ENCODE measurements at places on chromosomes 12 and 14. TPM values are rescaled to one million over a fixed set of nuclear protein-coding genes. Genes with fewer than 3 reads are reported as not detected.

The SDSL gene
- 3.3 TPM for total RNA-seq

The SDS gene
- total RNA-seq, result not detected

The ERGIC2 gene
- total RNA-seq, result 55.3 TPM

The BBOF1 gene
- total RNA-seq, result 2.7 TPM

The C14orf180 gene
- not detected for total RNA-seq

The HOXC12 gene
- not detected for total RNA-seq

The NXPH4 gene
- 0.71 TPM for total RNA-seq

The KRT74 gene
- not detected for total RNA-seq

The EIF2S3B gene
- 0.96 TPM for total RNA-seq

- H3K4me3 ChIP-seq, result no peak overlapping the region
- no peaks in the 10 kb centered on the region for H3K36me3 ChIP-seq
- no peak overlapping the region for H3K27ac ChIP-seq
- no peak for DNase-seq
- no peaks in the 10 kb centered on the region for H3K27me3 ChIP-seq
- H3K4me1 ChIP-seq, result peaks cover 18% of the 10 kb centered on the region
These were observed 11.1 kb downstream of the DCN start for GRCh38 chr12:91171476-91171875.

- H3K4me3 ChIP-seq, result no peak overlapping the region
- H3K27ac ChIP-seq, result no peak overlapping the region
- no peak for DNase-seq
These were observed 116.8 kb downstream of the DAAM1 start for GRCh38 chr14:59305231-59305630.

GRCh38 chr12:30961030-30961429 is 34.5 kb downstream of the TSPAN11 start:
- H3K27ac ChIP-seq, result no peak overlapping the region
- no peaks in the 10 kb centered on the region for H3K4me1 ChIP-seq
- H3K36me3 ChIP-seq, result no peaks in the 10 kb centered on the region
- no peak for DNase-seq
- no peaks in the 10 kb centered on the region for H3K27me3 ChIP-seq

DNA sequence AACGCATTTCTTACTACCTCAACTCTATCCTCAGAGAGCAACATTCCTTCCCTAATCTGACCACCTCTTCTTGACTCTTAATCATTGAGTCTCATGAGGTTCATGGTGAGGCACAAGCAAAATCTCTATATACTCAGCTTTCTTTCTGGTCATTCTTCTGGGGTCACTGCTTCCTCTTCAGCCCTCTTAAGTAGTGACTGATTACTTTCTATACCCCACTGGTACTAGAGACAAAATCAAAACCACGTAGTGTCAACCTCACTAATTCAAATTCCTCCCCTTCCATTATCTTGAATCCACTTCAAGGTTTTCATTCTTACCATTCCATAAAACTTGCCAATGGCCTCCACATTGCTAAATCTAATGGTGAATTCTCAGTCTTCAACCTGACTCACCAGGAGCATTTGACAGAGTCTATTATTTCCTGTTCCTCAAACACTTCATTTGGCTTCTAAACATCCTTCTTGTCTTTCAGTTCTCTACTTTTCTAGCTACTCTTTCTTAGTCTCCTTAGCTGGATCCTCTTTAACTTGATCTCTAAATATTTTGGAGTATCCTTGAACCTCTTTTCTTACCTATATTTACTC is 6.8 kb downstream of the WDHD1 start:
- H3K36me3 ChIP-seq, result peaks cover 17% of the 10 kb centered on the region
- H3K4me3 ChIP-seq, result no peak overlapping the region
- no peaks in the 10 kb centered on the region for H3K27me3 ChIP-seq
- H3K27ac ChIP-seq, result no peak overlapping the region
- no peak for DNase-seq
- peaks cover 10% of the 10 kb centered on the region for H3K4me1 ChIP-seq

GRCh38 chr12:22340143-22340542 is 5.6 kb upstream of the ST8SIA1 start:
- H3K4me3 ChIP-seq, result no peak overlapping the region
- H3K4me1 ChIP-seq, result peaks cover 10% of the 10 kb centered on the region
- peaks cover 11% of the 10 kb centered on the region for H3K36me3 ChIP-seq
- no peak overlapping the region for H3K27ac ChIP-seq
- no peak for DNase-seq

- no peak overlapping the region for H3K27ac ChIP-seq
- no peak for DNase-seq
- no peaks in the 10 kb centered on the region for H3K27me3 ChIP-seq
- H3K4me3 ChIP-seq, result no peak overlapping the region
These were observed 76.0 kb downstream of the PTHLH start for GRCh38 chr12:27896419-27896990.

DNA sequence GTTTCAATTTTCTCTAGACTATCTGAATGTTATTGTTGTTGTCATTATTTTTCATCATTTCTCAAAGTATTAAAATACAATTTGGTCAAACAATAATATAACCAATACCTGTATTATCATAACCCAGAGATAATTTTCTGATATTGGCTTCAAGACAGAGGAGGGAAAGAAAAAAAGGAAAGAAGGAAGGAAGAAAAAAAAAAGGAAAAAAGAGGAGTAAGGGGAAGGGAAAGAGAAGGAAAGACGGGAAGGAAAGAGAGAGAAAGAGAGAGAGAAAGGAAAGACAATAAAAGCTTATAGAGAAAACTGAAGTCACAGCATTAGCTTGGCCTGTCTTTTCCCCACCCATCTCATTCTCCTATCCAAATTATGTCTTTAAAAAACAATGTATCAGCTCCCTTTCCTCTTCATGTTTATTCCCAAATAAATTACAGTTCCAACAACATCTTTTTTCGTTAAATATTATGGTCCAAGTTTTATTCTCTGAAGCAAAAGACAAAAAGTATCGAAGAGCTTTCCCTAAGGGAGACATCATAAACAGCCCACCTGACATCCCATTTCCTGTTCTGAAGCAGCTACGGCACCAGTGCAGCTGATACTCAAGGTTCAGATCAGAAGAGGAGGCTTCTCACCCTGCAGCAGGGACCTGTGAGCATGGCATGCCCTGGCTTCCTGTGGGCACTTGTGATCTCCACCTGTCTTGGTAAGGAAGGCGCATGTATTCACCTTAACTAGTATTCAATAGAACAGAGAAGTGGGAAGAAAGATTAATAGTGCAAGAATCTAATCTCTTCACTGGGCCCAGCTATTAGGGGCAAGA is 308.3 kb downstream of the DAD1 start:
- no peaks in the 10 kb centered on the region for H3K36me3 ChIP-seq
- no peaks in the 10 kb centered on the region for H3K4me1 ChIP-seq
- peaks cover 5% of the 10 kb centered on the region for H3K27me3 ChIP-seq
- H3K27ac ChIP-seq, result no peak overlapping the region
- H3K4me3 ChIP-seq, result no peak overlapping the region

DNA sequence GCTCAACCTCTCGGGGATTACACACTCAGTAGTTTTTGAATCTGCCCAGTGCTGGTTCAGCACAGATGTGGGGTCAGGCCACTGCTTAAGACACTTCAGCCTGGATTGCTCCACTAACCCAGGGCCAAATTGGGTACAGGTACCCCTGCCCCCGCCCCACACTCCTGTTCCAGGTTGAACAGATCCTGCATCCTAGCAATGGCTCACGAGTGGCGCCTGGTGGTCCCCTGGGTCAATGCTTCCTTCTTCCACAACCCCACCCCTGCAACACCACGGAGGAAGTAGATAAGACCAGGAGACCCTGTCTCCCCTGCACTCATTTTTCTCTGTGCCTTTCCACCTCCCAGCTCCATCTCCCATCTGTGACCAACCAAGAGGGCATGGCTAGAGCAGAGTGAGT is 108.4 kb downstream of the ESRRB start:
- no peaks in the 10 kb centered on the region for H3K27me3 ChIP-seq
- peaks cover 25% of the 10 kb centered on the region for H3K4me1 ChIP-seq
- DNase-seq, result no peak
- H3K4me3 ChIP-seq, result no peak overlapping the region
- no peak overlapping the region for H3K27ac ChIP-seq

GRCh38 chr12:32754111-32754510 is 1.6 kb downstream of the YARS2 start:
- H3K36me3 ChIP-seq, result peaks cover 3% of the 10 kb centered on the region
- H3K27me3 ChIP-seq, result no peaks in the 10 kb centered on the region
- no peak for DNase-seq
- peaks cover 19% of the 10 kb centered on the region for H3K4me1 ChIP-seq
- no peak overlapping the region for H3K27ac ChIP-seq

DNA sequence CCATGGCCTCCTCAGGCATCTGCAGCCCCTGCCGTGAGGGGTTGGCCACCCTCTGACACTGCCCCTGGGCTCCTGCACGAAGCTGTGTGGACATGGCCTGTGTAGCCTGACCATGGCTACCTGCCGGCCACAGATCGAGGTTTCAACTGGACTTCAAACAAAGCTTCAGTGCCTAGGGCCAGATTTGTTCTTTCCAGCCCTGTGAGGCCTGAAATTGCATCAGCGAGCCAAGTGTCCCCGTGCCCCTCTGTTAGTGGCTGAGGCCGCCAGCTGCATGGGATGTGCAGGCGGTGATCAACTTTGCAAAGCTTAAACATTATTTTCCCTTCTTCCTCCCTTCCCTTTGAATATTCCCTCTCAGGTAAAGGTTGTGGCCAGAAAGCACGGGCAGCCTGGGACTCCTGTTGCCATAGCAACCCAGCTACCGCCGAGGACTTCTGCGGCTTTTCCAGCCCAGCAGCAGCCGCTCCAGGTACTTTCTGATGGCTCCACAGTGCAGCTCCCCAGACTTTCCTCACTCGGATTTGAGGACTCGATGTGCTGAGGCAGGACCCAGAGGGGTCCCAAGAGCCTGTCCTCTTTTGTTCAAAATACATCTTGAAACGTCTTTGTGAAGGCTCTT is 35.8 kb downstream of the DDX51 start:
- peaks cover 4% of the 10 kb centered on the region for H3K36me3 ChIP-seq
- H3K27me3 ChIP-seq, result no peaks in the 10 kb centered on the region
- H3K4me1 ChIP-seq, result peaks cover 8% of the 10 kb centered on the region
- H3K27ac ChIP-seq, result no peak overlapping the region
- DNase-seq, result no peak
- H3K4me3 ChIP-seq, result no peak overlapping the region

DNA sequence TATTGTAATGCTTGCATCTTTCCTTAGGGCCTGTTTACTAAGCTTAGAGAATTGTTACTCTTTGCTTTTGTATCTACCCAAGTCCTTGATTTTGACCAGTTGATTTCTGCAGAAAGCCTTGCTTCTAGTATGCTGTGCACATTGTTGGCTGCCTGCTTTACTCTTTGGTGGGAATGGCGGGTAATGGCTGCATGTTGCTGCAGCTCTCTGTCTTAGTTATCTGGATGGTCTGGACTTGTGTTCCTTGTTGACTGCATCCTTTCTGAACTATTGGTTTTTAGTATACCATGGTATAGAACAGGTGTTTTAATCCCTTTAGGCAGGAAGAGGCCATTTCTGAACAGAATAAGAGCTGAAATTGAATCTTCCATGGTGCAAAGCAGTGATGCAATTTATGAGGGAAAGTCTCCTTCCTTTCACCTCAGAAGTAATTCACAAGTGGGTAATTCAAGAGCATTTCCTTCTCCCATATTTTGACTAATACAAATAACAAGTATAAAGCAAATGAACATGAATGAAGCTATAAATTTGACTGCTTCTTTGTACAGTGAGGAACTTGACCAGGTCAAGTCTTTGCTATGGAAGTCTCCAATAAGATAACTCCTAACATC is 466.4 kb downstream of the NPAS3 start:
- no peaks in the 10 kb centered on the region for H3K27me3 ChIP-seq
- peaks cover 4% of the 10 kb centered on the region for H3K4me1 ChIP-seq
- no peak overlapping the region for H3K27ac ChIP-seq
- DNase-seq, result peak; percentile 2

DNA sequence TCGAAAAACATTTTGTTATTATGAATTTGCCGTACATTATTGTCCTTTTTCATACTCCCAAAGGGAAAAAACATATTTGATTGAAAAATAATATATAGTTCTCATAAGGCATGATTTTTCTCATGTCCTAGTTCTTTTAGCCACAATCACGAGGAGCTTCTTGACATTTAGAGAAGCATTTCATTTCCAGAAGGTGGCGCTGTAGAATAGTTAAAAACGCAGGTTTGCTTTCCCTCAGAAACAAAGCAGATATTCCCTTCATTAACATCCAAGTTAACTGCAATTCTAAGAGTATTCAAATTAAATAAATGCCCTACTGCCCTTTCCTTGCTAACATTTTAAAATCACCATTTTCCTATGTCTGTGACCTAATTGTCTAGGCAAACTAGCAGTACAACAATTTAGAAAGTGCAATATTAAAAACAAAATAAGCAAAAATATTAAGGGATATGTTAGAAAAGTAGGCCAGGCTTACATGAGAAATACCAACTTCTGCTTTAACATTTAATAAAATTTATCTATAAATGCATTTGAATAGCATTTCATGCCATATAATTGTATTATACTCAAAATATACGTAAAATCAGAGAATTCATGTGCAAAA is 10.9 kb upstream of the PIK3C2G start:
- H3K4me3 ChIP-seq, result no peak overlapping the region
- H3K4me1 ChIP-seq, result no peaks in the 10 kb centered on the region
- no peaks in the 10 kb centered on the region for H3K27me3 ChIP-seq
- no peaks in the 10 kb centered on the region for H3K36me3 ChIP-seq
- no peak overlapping the region for H3K27ac ChIP-seq

DNA sequence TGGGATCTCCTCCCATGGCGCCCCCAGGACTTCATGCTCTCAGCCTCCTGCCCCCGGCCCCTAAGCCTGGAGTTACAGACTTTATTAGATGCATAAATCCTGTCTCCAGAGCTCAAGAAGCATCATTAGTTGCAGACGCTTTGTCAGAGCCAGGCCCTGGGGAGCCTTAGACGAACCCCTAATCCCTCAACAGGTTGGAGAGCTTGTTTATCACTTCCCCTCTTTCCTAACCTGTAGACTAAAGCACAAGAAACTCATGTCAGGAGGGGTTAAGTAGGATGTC is 260 bp upstream of the NPFF start:
- no peak for DNase-seq
- H3K27ac ChIP-seq, result no peak overlapping the region
- H3K27me3 ChIP-seq, result peaks cover 3% of the 10 kb centered on the region

- peaks cover 8% of the 10 kb centered on the region for H3K4me1 ChIP-seq
- no peak overlapping the region for H3K4me3 ChIP-seq
- no peak for DNase-seq
- peaks cover 21% of the 10 kb centered on the region for H3K36me3 ChIP-seq
- peak overlapping the region; percentile 44 for H3K27ac ChIP-seq
These were observed 61.0 kb upstream of the DNM1L start for GRCh38 chr12:32618115-32618514.

- H3K27ac ChIP-seq, result no peak overlapping the region
- DNase-seq, result no peak
- no peaks in the 10 kb centered on the region for H3K27me3 ChIP-seq
- H3K4me3 ChIP-seq, result no peak overlapping the region
- no peaks in the 10 kb centered on the region for H3K36me3 ChIP-seq
- H3K4me1 ChIP-seq, result peaks cover 1% of the 10 kb centered on the region
These were observed 369.1 kb downstream of the PRKD1 start for GRCh38 chr14:29558516-29558915.
